ENCODE measurements at places on chromosomes 13 and 19.

DNA sequence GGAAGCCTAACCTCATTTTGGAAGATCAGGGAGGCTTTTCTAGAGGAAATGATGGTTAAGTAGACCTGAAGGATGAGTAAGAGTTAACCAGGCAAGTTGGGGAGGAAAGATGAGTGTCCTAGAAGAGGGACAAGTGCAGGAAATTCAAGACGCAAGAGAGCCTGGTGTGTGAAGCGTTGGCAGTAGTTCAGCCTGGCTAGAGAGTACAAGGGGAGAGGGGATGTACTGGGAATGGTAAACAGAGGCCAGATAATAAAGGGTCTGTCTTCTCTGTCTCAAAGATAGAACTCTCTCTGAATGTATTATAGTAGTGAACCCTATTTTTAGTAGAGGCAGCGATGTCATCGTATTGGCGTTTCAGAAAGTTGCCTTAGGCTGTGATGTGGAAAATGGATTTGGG lies 9.7 kb downstream of the DPY19L3 start:
- DNase-seq = no peak

DNA sequence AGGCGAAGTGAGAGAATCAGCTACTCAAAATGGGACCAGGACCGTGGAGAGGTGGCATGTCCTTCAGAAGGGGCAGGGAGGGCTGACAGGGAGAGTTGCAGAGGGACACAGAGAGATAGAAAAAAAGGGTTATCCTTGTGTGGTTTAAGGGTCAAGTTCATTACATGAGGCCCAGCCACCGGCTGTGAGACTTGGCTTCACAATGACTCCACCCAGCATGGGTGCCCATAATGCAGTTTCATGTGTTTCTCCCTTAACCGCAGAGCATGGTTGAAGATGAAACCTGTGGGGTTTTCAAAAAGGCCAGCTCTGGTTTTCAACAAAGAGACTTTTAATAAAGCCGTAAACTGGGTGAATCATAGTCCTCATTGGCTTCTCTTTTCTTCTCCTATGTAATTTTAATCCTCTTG lies 164.6 kb downstream of the KLF5 start:
- DNase-seq = peak; percentile 23

GRCh38 chr19:52120286-52120685 lies 19.5 kb downstream of the ZNF616 start:
- DNase-seq = no peak

DNA sequence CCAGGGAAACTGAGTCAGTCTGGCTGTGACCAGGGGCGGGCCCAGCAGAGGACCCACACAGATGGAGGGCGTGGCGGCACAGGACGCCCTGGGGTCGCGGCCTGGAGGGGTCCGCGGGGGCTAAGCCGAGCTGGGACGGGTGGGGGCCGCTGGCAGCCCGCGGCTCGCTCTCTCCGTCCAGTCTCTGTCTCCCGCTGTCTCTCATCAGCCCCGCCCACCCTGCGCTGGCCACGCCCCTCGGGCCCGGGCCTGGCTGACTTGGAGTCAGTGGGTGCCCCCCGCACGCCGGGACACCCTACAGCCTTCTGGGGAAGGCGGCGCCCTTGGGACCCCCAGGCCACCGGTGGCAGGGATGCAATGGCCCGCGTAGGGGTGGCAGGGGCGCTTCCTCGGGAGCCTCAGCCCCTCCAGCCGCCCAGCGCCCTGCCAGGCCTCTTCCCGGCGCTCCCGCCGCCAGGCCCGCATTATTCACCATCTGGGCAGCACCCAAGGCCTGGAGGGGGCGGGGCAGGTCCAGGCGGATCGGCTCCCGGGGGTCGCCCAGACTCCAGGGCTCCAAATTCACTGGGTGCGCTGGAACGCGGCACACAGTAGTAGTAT lies at the start of gene TBXA2R:
TSS of gene TBXA2R (minus strand) at position 186 of the 600 bp plus-strand sequence. CDS start 6,241 bp downstream, outside the sequence.
- DNase-seq = peak; percentile 77

All from stimulated activated CD4-positive, alpha-beta T cell treated with anti-CD3 and anti-CD28 coated beads, Interleukin-2, amount 100 ng/mL, for 24 hours (primary cell).